Thoracic aorta endothelial cell (primary cell): ENCODE measurements at places on chromosomes 5 and 9. TPM values are rescaled to one million over a fixed set of nuclear protein-coding genes. Genes with fewer than 3 reads are reported as not detected.

The FCN2 gene
- not detected in 2 replicates for total RNA-seq

The DMRT3 gene
- not detected in 2 replicates for total RNA-seq

The PPP3R2 gene
- not detected in 2 replicates for total RNA-seq

The FOXD4L4 gene
- total RNA-seq = 0.29 TPM in 1 of 2 replicates, not detected in the other

The GRK6 gene
- 30.7 and 38.6 TPM in 2 replicates for total RNA-seq

The LVRN gene
- 0.07 and 0.13 TPM in 2 replicates for total RNA-seq

The SHISAL2B gene
- total RNA-seq = not detected in 2 replicates

The LRRC14B gene
- not detected in 2 replicates for total RNA-seq

The DOCK8 gene
- total RNA-seq = 0.80 and 1.3 TPM in 2 replicates

The IRGM gene
- total RNA-seq = not detected in 2 replicates

The TRIM32 gene
- total RNA-seq = 27.1 and 28.4 TPM in 2 replicates

The C9orf43 gene
- 0.66 and 1.0 TPM in 2 replicates for total RNA-seq

The IRX2 gene
- not detected in 2 replicates for total RNA-seq

The LCN15 gene
- not detected in 2 replicates for total RNA-seq

The PCDHGA6 gene
- 2.1 and 2.9 TPM in 2 replicates for total RNA-seq

The SLC36A2 gene
- total RNA-seq = not detected in 2 replicates

The SYK gene
- not detected in 2 replicates for total RNA-seq

The ANXA6 gene
- total RNA-seq = 221 and 234 TPM in 2 replicates
